ENCODE measurements at places on chromosomes 4 and X. TPM values are rescaled to one million over a fixed set of nuclear protein-coding genes. Genes with fewer than 3 reads are reported as not detected.
A peak's percentile ranks its signal among the peaks of the same experiment; 100 is the strongest.

DNA sequence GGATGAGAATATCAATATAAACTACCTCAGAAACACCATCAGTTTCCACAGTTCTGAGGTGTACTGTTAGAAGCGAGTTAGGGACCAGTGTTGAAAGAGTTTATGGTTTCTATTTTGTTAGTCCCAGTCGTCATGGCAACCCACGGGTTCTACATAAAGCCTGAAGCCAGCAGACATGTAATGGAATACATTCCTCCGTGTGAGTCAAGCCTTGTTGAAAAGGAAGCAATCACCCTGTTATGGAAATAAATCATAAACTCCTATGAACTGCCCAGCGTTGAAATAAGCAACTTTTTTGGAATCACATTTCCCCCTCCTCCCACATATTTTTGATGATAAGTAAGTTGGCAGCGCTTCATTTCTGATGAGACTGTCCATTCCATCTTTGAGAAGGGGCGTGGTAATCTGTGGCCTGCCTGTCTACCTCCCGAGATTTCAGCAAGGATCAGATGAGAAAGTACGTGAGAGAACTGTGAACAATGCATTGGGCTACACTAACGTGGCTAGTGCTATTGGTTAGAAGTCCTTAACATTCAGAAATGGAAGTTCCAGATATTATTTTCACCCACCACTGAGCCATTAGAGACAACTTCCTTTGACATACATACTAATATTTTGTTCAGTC is 40.4 kb upstream of the PDHA1 start:
- H3K27ac ChIP-seq, result no peak overlapping the region
- no peaks in the 10 kb centered on the region for H3K4me1 ChIP-seq
- no peak overlapping the region for H3K4me3 ChIP-seq
- H3K27me3 ChIP-seq, result no peaks in the 10 kb centered on the region
- DNase-seq, result peak; percentile 3

- no peaks in the 10 kb centered on the region for H3K36me3 ChIP-seq
- DNase-seq, result peak; percentile 0
- H3K27me3 ChIP-seq, result no peaks in the 10 kb centered on the region
- H3K4me3 ChIP-seq, result no peak overlapping the region
Measured at GRCh38 chrX:104668550-104668949, 102.6 kb downstream of the IL1RAPL2 start.

GRCh38 chrX:34382416-34382815 is 250.3 kb upstream of the FAM47A start:
- H3K36me3 ChIP-seq, result no peaks in the 10 kb centered on the region
- H3K4me1 ChIP-seq, result no peaks in the 10 kb centered on the region
- no peaks in the 10 kb centered on the region for H3K27me3 ChIP-seq

FSTL5 gene
- not detected for total RNA-seq

RXFP1 gene
- total RNA-seq, result 1.3 TPM

TTC29 gene
- total RNA-seq, result not detected

RHOXF1 gene
- total RNA-seq, result not detected
